ENCODE measurements at places on chromosomes 16 and 17.

- peak; percentile 39 for DNase-seq
These were observed 601 bp upstream of the RFWD3 start for GRCh38 chr16:74667255-74667700.

DNA sequence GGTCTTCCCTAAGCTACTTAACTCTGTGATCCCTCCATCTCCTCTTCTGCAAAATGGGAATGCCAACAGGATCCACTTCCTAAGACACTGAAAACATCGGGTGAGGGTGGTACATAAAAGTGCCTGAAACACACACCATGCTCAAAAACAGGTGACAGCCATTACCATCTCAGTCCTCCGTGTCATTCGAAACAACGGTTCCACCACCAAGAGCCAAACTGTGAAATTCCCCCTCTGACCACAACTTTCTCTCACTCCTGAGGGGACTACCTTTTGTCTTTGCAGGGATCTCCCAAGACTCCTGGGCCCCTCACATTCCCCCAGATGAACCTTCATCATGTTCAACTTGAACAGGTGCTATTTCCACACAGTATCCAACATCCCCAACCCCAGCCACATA is 37.0 kb downstream of the NUBP1 start:
- no peak for DNase-seq

- no peak for DNase-seq
These were observed 475.8 kb downstream of the TOX3 start for GRCh38 chr16:52071101-52071500.

DNA sequence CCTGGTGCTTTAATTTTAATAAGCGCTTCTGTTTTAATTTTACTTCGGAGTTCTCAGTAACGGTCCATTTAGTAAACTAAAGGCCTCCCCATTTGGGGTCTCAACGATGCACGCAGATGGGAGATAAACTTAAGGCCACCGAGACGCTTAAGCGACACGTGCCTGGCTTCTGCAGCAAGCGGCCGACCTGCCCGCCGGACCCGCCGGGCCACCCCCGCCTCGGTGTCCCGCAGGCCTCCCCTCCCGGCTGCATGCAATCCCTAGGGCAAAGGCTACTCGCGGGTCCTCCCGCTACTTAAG is 592 bp downstream of the GCSH start:
- DNase-seq, result no peak

GRCh38 chr17:34254651-34255380 is at the start of gene CCL2:
TSS of gene CCL2 (plus strand) at chr17:34255285. CDS start at chr17:34255350, 65 bp downstream.
- no peak for DNase-seq

DNA sequence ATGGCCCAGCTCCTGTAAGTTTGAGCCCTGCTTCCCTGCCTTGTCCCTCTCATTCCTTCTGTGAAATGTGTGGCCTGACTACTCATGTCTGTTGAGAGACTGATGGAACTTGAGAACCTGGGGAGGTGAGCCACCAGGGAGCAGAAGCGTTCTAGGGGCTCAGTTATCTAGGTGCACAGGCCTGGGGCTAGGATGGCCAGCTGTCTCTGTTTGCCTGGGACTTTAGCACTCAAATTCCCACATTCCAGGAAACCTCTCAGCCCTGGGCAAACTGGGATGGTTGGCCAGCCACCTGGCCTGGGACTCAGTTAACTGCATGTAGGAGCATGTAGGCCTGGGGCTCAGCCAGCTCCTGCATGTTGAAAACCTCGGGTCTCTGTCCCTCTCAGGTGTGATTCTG is 9.3 kb upstream of the EPN3 start:
- no peak for DNase-seq

DNA sequence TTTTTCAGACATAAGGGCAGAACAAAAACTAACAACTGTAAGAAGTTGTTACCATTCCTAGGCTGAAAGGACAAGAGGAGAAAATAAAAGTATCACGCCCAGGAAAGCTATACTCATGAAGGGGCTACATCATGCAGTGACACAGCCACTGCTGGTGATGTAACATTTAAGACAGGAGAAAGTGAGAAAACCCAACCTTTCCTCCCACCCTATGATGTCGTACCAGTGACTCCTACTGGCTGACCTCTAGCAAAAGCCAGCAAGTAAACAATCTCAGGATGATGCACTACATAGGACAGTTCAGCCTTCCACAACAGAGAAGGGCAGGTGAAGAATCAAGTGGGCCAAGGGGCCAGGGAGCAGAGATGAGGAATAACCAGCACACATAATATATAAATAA is 14.0 kb upstream of the OR1E2 start:
- no peak for DNase-seq

DNA sequence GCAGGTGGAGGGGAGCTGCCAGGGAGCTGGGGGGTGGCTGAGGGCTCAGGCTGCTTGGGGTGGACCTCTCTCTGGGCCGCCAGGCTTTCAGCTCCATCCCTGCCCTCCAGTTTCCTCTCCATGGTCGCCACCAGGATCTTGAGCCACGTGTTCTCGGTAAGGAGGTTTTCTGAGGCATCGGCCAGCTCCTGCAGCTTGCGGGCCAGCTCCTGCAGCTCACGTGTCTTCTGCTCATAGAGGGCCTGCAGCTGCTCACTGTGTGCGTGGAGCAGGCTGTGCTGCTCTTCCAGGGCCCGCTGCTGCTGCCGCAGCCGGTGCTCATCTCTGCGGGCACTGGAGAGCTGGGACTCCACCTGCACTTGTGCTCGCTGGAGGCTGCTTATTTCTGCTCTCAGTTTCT is 11.0 kb downstream of the SNN start:
- DNase-seq, result no peak

- no peak for DNase-seq
These were observed 15.0 kb upstream of the RAI1 start for GRCh38 chr17:17666111-17666714.

DNA sequence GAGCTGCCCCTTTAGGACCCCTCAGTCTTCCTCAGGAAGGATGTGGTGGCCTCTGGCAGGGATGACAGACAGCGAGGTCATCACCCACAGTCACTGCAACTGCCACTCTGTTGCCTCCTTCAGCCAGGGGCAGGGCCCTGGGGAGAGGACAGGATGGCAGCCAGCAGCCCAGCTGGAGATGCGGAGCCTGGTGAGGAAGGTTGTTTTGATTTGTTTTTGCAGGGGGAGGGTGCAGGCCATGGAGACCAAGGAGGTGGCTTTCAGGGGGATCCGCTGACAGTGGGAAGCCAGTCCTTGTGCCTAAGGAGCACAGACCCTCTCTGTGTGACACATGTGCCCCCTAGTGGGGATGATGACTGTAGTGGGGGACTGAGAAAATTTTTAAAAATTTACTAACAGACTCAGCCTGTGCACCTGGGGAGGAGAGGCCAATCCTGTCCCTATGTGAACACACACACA is 7.4 kb downstream of the PRCD start:
- DNase-seq, result no peak

- no peak for DNase-seq
These were observed 41.2 kb downstream of the HELZ start for GRCh38 chr17:67203818-67204217.

DNA sequence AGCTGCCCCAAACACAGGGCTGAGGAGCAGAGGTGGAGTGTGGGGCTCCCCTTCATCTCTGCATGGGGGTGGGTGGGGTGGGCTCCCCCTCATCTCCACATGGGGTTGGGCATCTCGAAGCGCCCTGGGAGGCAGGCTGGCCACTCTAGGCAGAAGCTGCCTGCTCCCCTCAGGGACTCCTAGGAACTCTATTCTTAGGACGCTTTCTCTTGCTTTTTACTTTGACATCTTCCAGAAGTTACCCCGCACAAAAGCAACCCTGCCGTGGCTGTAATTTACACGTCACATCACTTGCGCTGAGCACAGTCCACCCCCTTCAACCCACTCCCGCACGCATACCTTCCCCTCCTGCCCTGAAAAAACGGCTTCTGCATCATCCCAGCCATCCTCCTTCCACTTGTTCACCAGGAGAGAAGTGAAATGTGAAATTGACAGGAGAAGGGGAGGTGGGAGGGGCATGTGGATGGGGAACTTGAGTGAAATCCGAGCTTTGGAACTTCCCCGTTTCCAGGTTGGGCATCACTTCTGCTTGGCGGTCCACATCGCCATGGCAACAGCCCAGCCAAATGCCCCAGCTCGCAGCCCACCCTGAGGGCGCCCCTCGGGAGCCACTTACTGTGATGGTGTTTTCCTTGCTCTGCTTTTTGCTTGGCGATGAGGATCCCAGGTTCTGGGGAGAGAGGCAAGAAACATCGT is 53.7 kb upstream of the RCVRN start:
- no peak for DNase-seq

GRCh38 chr16:85114909-85115567 is 2.8 kb upstream of the CIBAR2 start:
- DNase-seq, result peak; percentile 89

DNA sequence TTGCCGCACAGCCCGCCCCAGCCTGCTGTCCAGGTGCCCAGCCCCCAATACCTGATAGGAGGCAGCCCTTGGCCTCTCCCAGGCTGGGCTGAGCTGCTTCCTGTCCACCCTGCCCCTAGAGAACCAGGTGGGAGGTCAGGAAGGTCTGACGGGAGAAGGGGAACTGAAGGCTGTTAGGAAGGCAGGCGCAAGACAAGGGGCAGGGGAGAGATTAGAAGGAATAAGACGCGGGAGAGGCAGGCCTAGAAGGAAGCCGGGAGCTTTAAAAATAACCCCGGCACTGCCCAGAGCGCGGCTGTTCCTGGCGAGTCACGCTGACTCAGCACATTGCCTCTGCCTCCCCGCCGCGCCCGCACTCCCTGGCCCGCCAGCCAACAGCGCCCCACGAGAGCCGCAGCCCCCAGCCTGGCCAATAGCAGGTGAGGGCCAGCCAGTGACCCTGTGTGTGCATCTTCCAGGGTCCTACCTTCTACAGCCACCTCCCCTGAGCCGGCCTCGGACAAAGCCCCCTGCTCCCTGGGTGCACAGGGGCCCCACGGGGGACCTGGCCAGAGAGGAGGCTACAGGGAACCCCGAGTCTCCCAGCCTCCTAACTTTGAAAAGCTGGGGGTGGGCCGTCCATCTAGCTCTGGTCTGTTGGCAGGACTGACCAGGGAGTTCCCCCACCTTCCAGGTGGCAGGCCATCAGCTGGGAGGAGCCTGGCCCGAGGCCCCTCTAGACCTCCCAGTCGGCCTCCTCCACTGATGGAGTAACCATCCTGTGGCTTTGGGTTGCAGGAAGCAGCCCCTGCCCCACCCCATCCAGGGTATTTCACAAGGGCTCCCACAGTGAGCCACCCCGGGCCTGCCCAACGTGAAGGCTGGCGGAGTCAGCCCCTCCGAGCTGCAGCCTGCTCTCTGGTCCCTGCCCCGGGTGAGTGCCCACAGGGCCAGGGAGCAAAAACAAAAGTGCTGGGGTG is 4.0 kb downstream of the MAFG start:
- DNase-seq, result no peak

DNA sequence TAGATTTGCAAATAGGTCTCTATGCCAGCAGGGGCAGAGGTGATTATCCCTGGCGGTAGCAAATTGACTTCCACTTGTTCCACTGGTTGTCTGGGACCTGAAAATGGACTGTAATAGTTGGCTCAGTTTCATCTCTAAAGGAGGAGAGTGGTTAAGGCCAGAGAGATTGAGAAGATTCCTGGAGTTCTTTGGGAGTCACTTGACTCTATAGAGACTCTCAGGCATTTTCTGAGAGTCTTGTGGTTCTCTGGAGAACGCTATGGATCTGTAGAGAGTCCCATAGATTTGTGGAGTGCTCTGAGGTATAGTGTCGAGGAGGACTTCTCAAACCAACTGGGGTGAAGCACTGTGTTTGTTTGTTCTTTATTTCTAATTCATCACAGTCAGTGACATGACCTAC is 8.9 kb upstream of the PMP22 start:
- DNase-seq, result no peak

DNA sequence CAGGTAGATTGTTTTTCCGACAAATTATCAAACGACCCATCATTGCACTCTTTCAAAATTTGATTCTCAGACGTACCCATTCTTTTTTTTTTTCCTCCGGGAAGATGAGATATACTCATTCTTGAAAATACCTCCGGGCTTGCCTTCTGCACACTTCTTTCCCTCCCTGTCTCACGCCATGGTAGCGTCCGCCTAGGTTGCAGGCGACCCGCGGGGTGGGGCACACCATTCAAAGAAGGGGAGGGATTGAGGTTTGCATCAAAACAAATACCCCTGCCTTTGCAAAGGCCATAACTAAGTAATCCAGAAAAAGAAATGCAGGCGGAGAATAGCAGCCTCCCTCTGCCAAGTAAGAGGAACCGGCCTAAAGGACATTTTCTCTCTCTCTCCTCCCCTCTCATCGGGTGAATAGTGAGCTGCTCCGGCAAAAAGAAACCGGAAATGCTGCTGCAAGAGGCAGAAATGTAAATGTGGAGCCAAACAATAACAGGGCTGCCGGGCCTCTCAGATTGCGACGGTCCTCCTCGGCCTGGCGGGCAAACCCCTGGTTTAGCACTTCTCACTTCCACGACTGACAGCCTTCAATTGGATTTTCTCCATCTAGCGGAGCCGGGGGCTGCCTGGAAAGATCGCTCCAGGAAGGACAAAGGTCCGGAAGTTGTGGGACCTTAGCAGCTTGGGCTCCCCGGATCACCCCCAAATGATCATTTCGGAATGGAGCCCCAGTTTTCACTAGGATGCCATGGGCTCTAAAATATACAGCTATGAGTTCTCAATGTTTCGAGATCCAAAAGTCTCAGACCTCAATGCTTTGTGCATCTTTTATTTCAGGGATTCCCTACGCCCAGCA is 843 bp downstream of the TP53 start:
- DNase-seq, result peak; percentile 75

DNA sequence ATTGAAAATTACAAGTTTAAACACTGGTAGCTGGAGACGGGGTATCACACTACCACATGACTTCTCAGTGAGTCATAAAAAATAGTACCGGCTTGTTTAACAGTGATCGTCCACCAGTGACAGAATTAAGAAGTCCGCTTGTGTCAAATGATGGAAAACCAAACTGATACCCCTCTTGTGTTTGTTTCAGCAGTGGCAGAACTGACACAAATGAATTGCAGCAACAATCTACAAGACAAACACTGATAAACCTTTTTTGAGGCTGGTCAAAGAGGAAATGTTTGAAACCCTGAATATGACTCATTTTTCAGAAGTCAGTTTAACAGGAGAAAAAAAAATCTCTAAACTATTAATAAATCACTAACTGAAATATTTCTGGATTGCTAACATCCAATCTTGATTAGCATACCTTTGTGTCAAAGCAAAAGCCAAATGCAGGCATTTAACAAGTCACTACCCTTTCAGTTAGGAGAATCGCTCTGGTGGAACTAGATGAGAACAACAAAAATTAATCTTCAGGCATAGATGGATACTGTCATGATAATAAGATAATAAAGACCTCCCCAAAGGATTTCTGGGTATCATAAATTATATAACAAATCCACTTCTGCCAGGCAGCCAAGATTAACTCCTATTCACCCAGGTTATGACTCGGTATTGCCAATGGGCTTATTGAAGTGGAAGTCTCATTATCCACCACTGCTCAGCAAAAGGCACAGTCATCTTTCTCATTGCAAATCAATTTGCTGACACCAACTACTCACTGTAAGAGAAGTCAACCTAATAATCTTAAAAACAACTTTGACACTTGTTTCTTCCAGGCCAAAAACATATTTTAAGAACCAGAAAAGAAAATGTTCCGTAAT is 20.8 kb downstream of the DCUN1D3 start:
- no peak for DNase-seq

- peak; percentile 14 for DNase-seq
These were observed 69.2 kb upstream of the DOC2B start for GRCh38 chr17:250487-251300.

Measured in activated CD4-positive, CD25-positive, alpha-beta regulatory T cell treated with anti-CD3 and anti-CD28 coated beads, Interleukin-2, amount 50 U/mL, for 72 hours (primary cell).